ENCODE measurements at places on chromosomes 6 and 20.

- no peak for DNase-seq
These were observed 17.6 kb downstream of the RALY start for GRCh38 chr20:34011275-34011674.

GRCh38 chr20:23255716-23256385 lies 94.7 kb upstream of the NXT1 start:
- DNase-seq: no peak

- no peak for DNase-seq
These were observed 421.2 kb upstream of the EYS start for GRCh38 chr6:66128243-66128642.

DNA sequence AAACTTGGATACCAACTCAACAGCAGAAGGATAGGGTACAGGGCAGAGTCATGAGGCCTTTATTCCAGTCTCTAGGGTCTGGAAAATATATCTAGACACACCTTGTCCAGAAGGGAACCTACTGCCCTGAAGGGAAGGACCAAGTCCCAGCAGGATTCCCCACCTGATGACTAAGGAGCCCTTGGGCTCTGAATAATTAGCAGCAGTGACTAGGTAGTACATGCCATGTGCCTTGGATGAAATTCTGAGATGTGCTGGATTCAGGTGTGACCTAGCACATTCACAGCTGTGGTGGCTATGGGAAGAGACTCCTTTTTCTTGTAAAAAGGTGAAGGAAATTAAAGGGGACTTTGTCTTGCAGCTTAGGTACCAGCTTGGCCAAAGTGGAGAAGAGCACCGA lies 364.3 kb upstream of the PTCHD4 start:
- no peak for DNase-seq

DNA sequence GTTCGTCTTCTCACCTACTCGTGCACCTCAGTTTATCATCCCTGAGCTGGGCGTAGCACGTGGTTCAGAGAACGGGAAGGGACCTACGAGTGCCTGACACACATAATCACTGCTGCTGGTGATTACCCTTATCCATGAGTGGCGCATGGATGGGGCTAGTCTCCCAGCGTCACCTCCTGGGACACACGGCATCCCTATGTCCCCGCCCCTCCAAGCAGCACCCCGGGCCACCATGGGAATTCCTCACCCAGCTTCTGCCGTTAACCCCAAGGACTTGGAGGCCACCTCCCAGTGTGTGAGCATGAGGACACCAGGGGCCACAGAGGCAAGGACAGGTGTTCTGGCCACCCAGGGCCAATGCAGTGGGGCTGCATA lies 9.8 kb downstream of the CHRNA4 start:
- no peak for DNase-seq

DNA sequence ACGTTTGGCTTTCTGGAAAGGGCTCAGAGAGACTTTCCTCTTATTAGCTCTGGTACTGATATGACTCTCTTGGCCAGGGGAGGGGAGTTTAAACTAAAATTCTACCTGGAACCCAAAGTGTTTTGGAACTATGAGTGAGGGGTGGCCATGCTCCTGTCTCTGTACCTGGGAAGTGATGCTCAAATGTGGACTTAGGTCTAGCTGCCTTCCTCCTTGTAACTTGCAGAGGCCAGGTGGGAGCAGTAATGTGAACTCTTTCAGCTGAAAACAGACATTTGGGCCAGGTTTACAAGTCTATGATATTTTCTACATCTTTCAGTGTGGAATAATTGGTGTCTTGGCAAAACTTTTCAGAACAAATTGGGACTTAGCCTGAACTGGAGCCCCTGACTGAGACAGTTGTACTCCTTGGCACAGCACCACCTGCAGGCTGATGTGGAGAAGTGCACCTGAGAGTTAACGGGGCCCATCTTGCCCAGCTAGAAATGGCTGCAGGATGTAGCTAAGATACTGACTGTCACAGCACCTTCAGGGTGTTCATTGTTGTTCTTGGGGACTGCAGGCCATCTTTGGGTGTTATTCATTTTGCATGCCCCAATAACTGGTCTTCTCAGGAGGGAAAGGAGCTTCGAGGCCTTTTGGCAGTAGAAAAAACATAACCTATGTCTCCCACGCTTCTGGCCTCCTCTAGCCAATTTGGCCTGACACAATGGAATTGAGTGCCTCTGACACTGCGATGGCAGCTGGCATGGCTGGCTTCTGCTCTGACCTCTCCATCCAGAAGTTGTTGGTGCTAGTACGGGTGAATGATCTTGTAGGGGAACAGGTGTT lies 37.1 kb downstream of the CD109 start:
- peak; percentile 36 for DNase-seq

DNA sequence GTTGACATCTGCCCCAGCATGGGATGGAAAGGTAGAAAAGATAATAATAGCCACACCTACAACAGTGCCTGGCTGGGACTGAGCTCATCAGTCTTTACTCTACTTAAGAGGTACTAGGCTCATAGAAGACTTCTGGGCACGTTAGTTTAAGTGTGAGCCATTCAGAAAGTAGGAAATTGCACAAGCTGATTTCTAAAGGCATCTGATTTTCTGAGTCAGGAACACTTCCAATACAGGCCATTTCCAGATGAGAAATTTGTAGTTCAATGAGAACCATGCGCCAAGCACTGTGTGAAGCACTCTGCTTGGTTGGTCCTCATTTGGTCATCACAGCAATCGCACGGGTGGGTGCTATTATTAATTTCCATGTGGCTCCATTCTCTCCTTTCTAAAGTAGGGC lies 42.3 kb downstream of the MOCS1 start:
- no peak for DNase-seq

DNA sequence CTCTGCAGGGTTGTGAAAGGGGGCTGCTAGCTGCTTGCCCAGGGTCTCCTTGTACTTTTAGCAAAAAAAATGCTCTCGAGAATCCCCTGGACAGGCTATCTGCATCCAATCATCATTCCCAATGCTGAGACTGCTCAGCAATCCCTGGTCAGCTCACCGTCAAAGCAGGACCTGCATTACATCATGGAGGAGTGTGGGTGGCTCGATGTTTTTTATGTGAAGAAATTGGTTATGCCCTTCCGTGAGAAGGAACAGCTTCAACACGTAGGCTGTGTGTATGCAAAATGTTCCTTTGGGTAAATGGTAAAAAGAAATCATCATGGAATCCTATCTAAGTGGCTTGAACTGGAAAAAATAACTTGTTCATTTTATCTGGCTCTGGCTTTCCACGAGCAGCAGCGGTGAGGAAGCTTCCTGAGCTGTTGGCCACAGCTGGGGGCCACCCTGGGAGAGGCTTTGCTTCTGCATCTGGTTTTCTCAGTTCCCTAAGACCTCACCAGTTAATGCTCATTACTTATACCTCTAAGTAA lies 111.4 kb downstream of the FYN start:
- DNase-seq: no peak

Data from pulmonary artery endothelial cell (primary cell).